NCI-H526 (cell line): ENCODE measurements at places on chromosomes 2 and 18.

- no peak for DNase-seq
Observed at GRCh38 chr2:9288233-9288632, 81.6 kb downstream of the ASAP2 start.

GRCh38 chr2:200483729-200484198 is 26.1 kb downstream of the KCTD18 start:
- DNase-seq = peak; percentile 82

- no peak for DNase-seq
Observed at GRCh38 chr2:110866466-110866865, 134.1 kb downstream of the ACOXL start.

DNA sequence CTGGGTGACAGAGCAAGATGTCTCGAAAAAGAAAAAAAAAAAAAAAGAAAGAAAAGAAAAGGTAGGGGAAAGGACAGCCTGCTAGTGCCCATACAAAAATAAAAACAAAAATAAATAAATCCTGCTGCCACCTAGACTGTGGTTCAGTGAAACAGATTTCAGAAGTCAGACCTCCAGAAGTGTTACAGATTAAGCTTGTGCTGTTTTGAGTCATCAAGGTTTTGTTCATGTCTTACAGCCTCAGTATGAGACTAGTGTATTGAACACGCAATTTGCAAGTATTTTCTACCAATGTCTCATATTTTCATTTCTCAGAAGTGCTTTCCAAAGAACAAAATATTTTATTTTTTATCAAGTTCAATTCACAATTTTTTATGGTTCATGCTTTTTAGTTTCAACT is 720.4 kb upstream of the GYPC start:
- no peak for DNase-seq

DNA sequence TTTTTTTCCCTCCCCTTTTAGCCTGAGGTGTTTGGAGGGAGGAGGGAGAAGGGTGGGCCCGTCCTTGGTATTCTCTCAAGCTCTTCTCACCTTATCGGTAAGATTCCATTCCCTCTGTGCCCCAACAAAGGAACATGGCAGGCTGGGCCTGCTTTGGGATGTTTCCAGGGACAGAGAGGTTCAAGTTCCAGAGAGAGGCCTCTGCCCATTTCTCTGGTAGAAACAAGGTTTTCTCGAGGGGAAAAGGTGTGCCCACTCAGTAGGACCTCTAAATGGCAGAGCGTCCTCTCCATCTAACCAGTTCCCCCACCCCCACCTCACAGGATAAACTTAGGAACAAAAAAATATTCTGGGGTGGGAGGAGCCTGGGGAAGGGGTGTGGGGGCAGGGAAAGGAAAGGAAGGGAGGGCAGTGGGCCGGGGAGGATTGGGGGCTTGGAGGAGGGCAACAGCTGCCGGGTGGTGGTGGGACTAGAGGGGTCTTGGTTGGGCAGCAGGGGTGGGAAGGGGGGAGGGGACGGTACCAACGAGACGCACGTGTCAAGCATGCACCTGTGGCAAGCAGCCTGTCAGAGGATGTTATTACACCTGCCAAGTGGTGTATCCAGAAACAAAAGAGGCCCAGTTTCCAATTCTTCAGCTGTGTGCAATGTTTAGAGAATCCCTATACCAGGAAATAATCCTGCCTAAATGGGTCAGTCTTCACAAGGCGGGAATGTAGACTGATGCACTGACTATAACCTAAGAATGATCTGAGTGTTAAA is 2.1 kb downstream of the PCBP1 start:
- DNase-seq = peak; percentile 13

GRCh38 chr2:107989445-107989844 is 3.1 kb downstream of the SLC5A7 start:
- no peak for DNase-seq

- DNase-seq = no peak
Observed at GRCh38 chr2:152410165-152410597, 75.2 kb downstream of the FMNL2 start.

DNA sequence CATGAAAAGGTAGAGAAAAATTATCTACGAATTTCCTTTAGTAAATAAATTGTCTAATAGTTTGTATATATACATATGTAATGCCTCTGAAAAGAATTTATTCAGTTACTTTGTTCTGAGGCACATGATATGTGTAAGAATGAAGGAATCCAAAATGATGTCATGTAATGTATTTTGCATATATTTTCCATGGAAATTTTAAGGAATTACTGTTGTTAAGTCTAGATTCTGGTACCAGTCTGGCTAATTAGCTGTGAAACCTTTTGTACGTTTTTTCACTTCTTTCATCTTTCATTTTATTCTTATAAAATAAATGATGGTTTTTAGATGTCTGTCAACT is 12.3 kb downstream of the YIPF4 start:
- DNase-seq = no peak

- peak; percentile 77 for DNase-seq
Observed at GRCh38 chr2:150486539-150487484, 655 bp downstream of the RND3 start.
